ENCODE measurements at places on chromosomes 4 and X. TPM values are rescaled to one million over a fixed set of nuclear protein-coding genes. Genes with fewer than 3 reads are reported as not detected.

The NHSL2 gene
- total RNA-seq = 0.78 TPM

The MAGEE2 gene
- total RNA-seq = 4.4 TPM

The ADH7 gene
- total RNA-seq = not detected

The UGT2B17 gene
- not detected for total RNA-seq

The PABPC1L2B gene
- total RNA-seq = not detected

The IL1RAPL1 gene
- 17.0 TPM for total RNA-seq

The TMEM255A gene
- total RNA-seq = 1.4 TPM

The GPC4 gene
- 2.5 TPM for total RNA-seq

The POU4F2 gene
- total RNA-seq = not detected

The EIF2S3 gene
- 313 TPM for total RNA-seq

The YY2 gene
- 0.94 TPM for total RNA-seq

The PORCN gene
- 5.5 TPM for total RNA-seq

The TMEM156 gene
- total RNA-seq = 0.31 TPM

The FAM9A gene
- total RNA-seq = not detected

The THOC2 gene
- 107 TPM for total RNA-seq

The HPGDS gene
- total RNA-seq = 1.4 TPM

The VSIG4 gene
- total RNA-seq = 22.6 TPM

The XAGE1A gene
- total RNA-seq = not detected

The XK gene
- total RNA-seq = 3.3 TPM

The MAGEA4 gene
- total RNA-seq = not detected

The UGT2B11 gene
- total RNA-seq = not detected

The EGF gene
- total RNA-seq = 1.7 TPM

The CRMP1 gene
- total RNA-seq = 555 TPM

The SLC9B1 gene
- total RNA-seq = 10.8 TPM

The TRO gene
- total RNA-seq = 76.1 TPM

The MYL5 gene
- total RNA-seq = 4.2 TPM

The PWWP3B gene
- 1.4 TPM for total RNA-seq

The NAP1L3 gene
- total RNA-seq = 126 TPM

The HTN1 gene
- total RNA-seq = not detected

The GPRASP2 gene
- total RNA-seq = 70.0 TPM

The LUZP4 gene
- total RNA-seq = not detected

The AR gene
- total RNA-seq = 0.62 TPM

The NSUN7 gene
- total RNA-seq = 4.4 TPM

The GATA1 gene
- 0.31 TPM for total RNA-seq

The FGF13 gene
- total RNA-seq = 136 TPM

The ERCC6L gene
- 0.62 TPM for total RNA-seq

The XAGE2 gene
- not detected for total RNA-seq

Data from occipital lobe (tissue), 3 donors.